Cerebellum (tissue), 4 donors: ENCODE measurements at places on chromosomes 2 and 18. TPM values are rescaled to one million over a fixed set of nuclear protein-coding genes. Genes with fewer than 3 reads are reported as not detected.

DNA sequence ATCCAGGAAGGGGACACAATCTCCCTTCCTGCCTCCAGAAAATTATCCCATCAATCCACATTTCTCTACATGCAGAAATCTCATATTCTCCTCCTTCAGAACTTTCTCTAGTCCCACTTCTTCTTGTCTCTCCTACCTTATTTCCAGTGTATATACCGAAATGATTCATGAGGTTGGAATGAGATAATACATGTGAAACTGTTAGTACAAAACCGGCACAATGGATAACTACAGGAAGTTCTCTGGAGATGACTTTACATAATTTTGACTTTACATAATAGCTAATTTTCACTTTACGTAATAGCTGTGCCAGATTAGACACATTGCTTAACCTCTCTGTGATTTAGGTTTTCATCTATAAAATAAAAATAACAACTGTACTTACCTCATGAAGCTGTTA is 801.3 kb downstream of the ERBB4 start:
- DNase-seq: no peak

- DNase-seq: no peak
Observed at GRCh38 chr2:23526114-23526513, 141.1 kb downstream of the KLHL29 start.

DNA sequence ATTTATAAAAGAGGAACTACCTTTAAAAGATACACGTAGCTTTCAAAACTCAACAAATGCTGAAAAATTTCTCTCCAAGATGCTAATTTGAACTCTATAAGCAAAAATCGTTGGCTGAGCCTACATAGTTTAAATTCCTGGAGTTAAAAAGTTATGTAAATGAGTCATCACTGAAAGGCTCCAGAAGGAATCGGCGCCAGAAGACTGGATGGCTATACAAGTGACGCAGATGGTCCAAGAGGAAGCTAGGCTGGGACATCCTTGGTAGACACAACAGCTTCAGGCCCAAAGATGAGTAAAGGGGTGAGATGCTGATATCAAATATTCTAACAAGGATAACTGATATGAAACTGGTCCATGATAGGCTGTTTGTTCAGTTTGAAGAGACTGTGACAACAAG is 22.8 kb upstream of the DNAH6 start:
- no peak for DNase-seq

The RAX gene
- 2.0 TPM for total RNA-seq

- no peak for DNase-seq
Observed at GRCh38 chr18:9364242-9364641, 29.7 kb downstream of the TWSG1 start.

- DNase-seq: no peak
Observed at GRCh38 chr2:97967216-97967592, 28.5 kb downstream of the TMEM131 start.

- DNase-seq: no peak
Observed at GRCh38 chr2:238882082-238882755, 34.3 kb downstream of the TWIST2 start.

The ATP8B1 gene
- 2.3 TPM for total RNA-seq

- DNase-seq: peak; percentile 48
Observed at GRCh38 chr2:26692897-26693849, 651 bp downstream of the KCNK3 start.

- no peak for DNase-seq
Observed at GRCh38 chr2:204713211-204713610, 167.9 kb downstream of the PARD3B start.

GRCh38 chr2:42979416-42979869 is 187.1 kb upstream of the HAAO start:
- DNase-seq: no peak

DNA sequence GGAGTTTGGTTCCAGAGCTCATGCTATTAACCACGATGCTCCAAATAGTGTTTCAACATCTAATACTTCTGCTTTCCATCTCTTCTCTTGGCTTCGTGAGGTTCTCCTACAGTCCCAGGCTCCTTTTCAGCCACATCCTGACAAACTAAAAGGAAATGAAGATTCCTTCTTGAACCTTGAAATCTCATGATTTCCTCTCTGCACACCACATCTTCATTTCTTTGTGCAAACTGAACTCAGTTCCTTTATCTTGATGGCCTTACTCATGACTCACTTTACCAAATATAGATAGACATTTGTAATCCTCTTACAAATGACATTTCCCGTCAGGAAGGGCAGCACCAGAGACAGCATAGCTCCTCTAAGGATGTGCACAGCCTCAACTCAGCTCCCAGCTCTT is 50.0 kb upstream of the ITGA4 start:
- DNase-seq: no peak

GRCh38 chr2:62627667-62628066 is 77.8 kb upstream of the EHBP1 start:
- no peak for DNase-seq

GRCh38 chr2:239814861-239815601 is 210.1 kb downstream of the NDUFA10 start:
- no peak for DNase-seq

The REG1B gene
- total RNA-seq: not detected

The SNRNP200 gene
- 74.8 TPM for total RNA-seq

- peak; percentile 15 for DNase-seq
Observed at GRCh38 chr2:231781798-231782726, 980 bp upstream of the PDE6D start.

The BOLL gene
- not detected for total RNA-seq

DNA sequence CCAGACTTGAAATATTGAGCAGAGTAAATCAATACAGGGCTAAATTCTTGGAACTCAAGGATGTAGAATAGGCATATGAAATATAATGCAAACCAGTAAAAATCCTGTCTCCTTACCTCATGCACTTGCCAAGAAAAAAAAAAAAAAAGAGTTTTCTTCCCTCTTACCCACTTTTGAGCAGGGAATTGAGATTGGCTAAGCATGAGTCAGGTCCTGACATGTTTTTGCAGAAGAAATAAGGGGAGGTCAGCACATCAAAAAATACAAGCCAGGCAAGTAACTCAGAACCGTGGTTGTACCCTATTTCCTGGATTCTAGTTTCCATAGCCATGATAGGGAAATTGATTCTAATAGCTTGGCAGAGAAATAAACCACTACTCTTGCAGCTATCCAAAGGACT is 1526.7 kb downstream of the LRP1B start:
- DNase-seq: no peak

DNA sequence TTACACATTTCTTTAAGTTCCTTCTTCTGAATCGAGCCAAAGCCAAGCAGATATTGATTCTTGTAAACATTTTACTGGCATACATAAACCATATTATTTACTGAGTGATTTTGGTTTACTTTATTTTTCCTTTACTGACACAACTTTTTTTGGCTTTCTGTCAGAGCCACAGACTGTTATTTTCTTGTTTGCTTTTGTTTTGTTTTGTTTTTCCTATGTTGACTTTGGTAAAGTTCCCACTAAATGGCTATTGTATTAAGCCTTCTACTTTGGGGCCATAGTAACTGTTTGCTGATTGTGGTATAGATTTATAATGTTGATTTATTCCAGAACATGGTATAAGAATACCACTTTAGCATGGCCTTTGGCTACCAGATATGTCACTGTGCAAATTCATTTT is 419.4 kb downstream of the DCDC2C start:
- no peak for DNase-seq

DNA sequence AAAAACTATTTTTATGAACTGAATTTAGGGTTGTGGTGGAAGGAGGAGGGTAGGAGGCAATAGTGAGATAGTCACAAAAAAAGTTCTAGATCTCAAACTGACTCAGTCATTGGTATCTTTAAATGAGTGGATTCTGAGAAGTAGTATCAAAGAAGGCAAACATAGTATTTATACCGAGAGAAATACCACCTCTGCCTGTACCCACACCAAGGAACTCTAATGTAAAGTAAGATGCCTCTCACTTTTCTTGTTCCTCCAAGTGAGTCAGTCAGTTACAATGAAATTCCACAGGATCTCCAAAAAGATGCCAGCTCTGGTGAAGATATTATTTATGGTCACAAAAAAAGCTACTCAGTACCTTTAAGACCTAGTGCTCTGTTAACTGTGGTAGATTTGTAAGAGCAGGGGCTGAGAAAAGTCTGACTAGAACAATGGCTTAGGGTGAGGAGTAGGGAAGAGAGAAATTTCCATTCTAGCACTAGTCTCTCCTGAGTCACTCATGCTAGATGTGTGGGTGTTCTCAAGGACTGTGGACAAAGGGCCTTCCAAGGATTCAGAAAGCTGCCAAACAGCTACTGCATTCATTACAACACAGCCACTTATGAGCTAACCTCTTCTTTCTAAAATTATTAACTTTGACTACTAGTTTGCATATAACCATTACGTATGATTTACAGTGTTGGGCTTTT is 36.3 kb downstream of the YWHAQ start:
- DNase-seq: no peak

- no peak for DNase-seq
Observed at GRCh38 chr2:191938779-191939178, 91.9 kb upstream of the CAVIN2 start.

GRCh38 chr2:10372862-10373240 is 70.1 kb downstream of the HPCAL1 start:
- DNase-seq: no peak

The CEP68 gene
- 40.0 TPM for total RNA-seq

GRCh38 chr2:77105008-77105407 is 417.2 kb downstream of the LRRTM4 start:
- DNase-seq: no peak

- no peak for DNase-seq
Observed at GRCh38 chr2:233794128-233794658, 16.1 kb downstream of the MROH2A start.

The PLA2R1 gene
- total RNA-seq: 11.9 TPM

GRCh38 chr2:60549238-60549927 is 4.1 kb downstream of the BCL11A start:
- no peak for DNase-seq

- DNase-seq: no peak
Observed at GRCh38 chr2:137842430-137842829, 121.8 kb upstream of the HNMT start.

The SCN3A gene
- 139 TPM for total RNA-seq

- DNase-seq: no peak
Observed at GRCh38 chr18:80119111-80119510, 10.0 kb downstream of the ADNP2 start.

DNA sequence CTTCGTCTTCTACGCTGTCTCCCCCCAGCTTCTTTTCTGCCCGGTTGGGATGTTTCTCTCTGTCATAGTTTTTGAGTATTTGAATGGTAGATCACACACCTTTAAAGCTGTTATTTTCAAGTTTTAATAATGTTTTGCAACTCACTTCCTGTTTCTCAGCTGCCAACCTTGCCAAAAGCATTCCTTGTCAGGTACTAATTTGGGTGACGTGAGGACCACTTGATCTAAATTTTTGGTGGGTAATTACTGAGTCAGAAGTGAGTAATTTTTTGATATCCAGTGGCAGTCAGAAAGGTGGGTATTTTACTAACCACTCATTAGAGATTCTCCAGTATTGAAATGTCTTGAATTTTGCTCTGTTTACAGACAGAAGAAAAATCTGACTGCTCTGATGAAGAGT is 852.4 kb upstream of the FANCL start:
- no peak for DNase-seq

The UXS1 gene
- total RNA-seq: 43.2 TPM

- DNase-seq: no peak
Observed at GRCh38 chr2:41966431-41966893, 81.4 kb upstream of the PKDCC start.

The PLCL1 gene
- total RNA-seq: 13.0 TPM

- peak; percentile 42 for DNase-seq
Observed at GRCh38 chr2:46252891-46253659, 44.1 kb upstream of the EPAS1 start.

DNA sequence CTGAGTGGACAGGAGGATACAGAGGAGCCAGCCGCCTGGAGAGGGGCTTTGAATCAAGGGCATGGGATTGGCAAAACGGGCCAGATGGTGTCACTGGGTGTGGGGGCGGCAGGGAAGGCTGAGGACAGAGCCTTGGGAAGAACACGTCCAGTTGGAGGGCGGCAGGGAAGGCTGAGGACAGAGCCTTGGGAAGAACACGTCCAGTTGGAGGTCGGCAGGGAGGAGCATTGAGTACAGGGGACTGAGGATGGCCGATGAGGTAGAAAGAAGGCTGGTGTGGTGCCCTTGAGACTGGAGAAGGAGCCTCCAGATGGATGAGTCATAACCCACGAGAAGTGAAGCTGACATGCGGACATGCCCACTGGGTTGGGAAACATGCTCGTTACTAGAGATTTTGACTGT is 4.5 kb downstream of the HES6 start:
- no peak for DNase-seq

- DNase-seq: no peak
Observed at GRCh38 chr2:158619496-158619895, 162.7 kb downstream of the PKP4 start.

DNA sequence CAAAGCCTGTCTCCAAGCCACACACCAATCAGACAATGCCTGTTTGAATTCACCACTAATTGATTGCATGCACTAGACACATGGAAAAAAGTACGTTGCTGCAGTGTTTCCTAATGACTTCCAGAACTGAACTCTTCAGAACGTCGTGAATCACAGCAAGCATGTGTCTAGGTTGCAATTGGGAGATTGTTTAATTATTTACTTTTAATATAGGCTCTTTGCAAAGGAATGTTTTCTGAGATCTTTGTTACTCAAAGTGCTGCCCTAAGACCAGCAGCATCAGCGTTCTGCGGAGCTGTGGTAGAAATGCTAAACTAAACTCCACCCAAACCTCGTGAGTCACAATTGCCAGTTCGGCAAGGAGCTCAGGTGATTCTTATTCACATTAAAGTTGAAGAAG is 52.7 kb upstream of the CCDC68 start:
- DNase-seq: no peak

The MAB21L4 gene
- not detected for total RNA-seq

DNA sequence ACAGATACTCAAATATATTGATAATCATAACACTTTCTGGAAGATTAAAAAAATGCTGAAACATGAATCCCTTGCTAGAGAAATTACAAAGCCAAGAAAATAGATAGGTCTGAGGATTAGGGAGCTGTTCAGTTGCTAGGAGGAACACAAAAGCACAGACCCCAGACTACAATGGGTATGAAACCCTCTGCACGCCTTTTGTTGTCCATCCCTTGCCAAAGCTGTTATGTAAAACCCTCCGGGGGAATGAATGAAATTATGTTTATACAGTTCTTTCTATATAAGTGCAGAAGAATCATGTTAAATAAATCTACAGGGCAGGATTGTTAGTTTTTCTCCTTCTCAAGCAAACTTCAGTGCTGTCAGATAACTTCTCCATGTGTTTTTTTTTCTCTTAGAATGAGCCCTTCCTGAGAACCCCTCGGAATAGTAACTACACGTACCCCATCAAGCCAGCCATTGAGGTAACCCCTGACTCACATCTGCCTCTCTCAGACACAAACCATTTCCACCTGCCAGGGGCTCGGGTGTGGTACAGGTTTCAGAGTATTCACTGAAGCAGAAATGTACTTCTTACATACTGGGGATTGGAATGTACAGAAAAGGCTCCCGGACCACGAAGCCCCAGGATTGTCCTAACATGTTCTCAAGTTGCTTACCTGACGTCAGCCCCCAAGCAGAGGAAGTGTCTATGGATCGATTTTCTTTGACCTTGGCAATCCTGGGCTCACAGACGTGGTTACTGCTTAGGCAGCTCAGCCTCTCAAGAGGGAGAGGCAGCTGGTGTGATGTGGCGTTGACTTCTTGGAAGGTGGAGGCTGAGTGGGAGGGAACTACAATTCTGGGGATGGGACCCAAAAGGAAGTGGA is 118.0 kb downstream of the PLB1 start:
- DNase-seq: no peak

GRCh38 chr2:9105601-9106337 is 100.8 kb upstream of the ASAP2 start:
- no peak for DNase-seq

The ZNG1B gene
- 39.5 TPM for total RNA-seq

- DNase-seq: no peak
Observed at GRCh38 chr2:85302121-85302520, 25.7 kb downstream of the TGOLN2 start.

GRCh38 chr18:44816050-44816449 is 135.4 kb downstream of the SETBP1 start:
- no peak for DNase-seq
